NAMALWA (cell line): ENCODE measurements at places on chromosomes 4 and X.

- DNase-seq: no peak
Observed at GRCh38 chr4:1667273-1667672, 16.8 kb downstream of the FAM53A start.

GRCh38 chr4:181745933-181746625 lies 497.1 kb upstream of the TENM3 start:
- no peak for DNase-seq

- no peak for DNase-seq
Observed at GRCh38 chr4:96992443-96992842, 1150.8 kb downstream of the STPG2 start.

- DNase-seq: no peak
Observed at GRCh38 chr4:134375775-134376174, 174.2 kb upstream of the PABPC4L start.

GRCh38 chr4:86403575-86403974 lies 43.7 kb upstream of the MAPK10 start:
- no peak for DNase-seq

GRCh38 chrX:112470551-112470950 lies 209.2 kb downstream of the LHFPL1 start:
- no peak for DNase-seq

GRCh38 chr4:131419147-131419546 lies 1729.9 kb upstream of the PCDH10 start:
- DNase-seq: no peak

DNA sequence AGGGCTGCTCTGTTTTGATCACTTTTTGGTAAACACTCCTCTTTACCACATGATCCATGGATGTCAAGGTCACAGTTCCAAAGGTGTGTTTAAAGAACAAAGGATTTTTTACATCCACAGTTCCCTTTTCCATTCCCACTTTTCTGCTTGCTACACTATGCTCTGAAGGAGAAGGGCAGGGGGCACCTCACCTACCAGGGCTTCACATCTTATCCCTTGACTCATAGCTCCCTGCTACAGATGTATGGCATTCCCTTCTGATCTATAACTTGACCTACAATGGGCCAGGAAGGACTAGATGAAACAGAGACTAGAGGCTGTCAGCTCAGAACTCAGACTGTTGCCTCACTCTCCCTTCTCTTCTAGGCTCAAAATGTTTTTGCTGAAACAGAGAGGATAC lies 233.1 kb upstream of the RPS6KA3 start:
- no peak for DNase-seq

DNA sequence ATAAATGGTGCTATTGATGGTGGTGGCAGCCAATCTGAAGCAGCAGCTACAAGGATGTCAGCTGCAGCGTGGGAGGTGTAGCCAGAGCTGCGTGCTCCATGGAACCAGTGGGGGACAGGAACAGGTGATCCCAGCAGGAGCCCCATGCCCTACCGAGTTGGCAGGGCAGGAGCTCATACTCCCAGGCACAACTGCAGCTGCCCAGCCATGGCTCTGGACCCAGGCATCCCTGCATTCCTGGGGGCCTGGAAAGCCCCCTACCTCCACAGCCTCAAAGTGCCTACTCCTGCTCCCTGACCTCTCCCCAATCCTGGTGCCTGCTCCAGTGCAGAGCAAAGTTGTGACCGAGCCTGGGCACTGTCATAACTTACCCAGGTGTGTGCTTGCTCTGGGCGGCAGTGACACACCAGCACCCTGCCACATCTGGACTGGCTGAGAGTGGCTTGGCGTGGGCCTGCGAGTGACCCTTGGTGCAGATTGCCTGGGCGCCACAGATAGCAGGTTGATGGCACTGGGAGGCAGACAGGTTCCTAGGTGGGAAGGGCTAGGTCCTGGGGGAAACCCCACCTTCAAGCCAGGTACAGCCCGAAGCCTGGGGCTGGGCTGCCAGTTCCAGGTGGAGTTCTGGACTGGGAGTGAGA lies 101.1 kb downstream of the DCAF12L2 start:
- no peak for DNase-seq

DNA sequence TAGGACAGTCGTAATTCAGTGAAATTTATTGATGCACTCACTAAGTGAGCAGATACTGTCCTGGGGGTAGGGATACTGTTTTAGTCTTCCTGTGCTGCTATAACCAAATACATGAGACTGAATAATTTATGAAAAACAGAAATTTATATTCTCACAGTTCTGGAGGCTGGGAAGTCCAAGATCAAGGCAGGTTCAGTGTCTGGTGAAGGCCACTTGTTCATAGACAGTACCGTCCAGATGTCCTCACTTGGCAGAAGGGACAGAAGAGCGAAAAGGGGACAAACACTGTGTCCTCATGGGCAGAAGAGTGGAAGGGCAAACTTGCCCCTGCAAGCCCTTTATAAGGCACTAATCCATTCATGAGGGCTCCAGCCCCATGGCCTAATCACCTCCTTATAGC lies 45.6 kb downstream of the PGRMC2 start:
- DNase-seq: no peak

DNA sequence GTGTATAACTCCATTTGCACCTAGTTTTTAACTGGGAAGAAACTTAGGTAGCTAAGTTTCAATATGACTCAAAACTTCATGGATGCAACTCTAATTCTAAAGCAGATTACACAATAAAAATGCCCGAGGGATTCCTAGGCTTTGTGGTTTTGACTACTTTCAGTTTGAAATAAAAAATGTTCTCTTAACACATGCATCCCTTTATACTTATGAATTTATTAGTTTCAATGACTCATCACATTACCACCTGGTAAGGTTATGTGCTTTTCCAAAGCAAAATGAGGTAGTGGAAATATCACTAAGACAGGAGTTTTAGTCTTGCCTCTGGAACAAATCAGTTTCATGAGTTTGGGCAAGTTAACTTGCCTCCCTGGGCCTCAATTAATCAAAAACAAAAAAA lies 125.5 kb downstream of the OPHN1 start:
- DNase-seq: no peak

DNA sequence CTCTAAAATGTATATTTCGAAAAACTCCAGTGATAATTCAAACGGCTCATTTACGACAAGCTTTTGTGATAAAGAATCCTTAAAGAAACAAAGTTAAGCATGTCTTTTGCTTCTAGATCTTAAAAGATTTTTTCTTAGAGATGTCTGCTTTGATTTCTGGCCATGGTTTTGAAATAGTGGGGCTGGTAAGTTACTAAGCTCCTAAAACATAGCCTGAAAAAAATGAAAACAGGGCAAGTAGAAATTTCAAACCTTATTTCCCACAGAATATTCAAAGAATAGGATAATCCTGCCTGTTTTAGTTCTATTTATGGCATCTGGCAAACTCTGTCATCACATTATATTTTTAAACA lies 318.3 kb downstream of the ARHGAP24 start:
- DNase-seq: no peak

GRCh38 chrX:134803551-134804183 lies 145.4 kb upstream of the PLAC1 start:
- DNase-seq: peak; percentile 43

GRCh38 chrX:108426262-108426661 lies 12.0 kb downstream of the COL4A6 start:
- no peak for DNase-seq

DNA sequence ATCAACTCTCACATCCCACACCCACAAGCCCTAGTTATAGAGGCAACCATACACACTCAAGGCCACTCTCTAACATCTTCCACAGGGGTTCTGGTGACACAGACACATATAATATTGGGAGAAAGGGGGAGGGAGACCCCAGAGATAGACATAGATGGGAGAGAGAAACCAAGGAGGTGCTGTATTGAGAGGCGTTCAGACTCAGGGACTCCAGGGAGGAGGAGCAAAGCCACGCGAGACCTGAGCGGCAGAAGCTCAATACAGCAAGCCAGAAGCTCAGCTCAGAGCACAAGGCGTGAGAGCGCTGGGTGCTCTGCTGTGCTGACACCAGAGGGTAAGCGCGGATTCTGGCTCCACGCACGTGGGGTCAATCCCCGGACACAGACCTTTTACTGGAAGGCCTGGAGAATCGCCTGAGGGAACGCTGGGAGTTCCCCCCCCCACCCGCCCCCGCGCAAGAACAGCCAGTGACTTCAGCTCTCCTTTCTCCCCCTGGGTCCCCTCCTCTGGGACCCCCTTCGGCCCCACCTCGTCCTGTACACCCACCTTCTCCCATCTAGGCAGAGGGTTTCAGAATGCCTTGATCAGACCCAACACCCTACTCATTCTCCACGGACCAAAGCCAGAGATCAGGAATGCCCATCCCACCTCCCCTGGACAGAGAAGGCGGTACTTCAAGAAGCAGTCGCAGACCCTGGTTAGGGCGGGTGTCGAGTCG lies 8.7 kb downstream of the MSX1 start:
- DNase-seq: no peak

- no peak for DNase-seq
Observed at GRCh38 chr4:38302910-38303309, 342.7 kb downstream of the PTTG2 start.

- DNase-seq: no peak
Observed at GRCh38 chr4:139054791-139055505, 39.4 kb downstream of the NOCT start.

GRCh38 chrX:57647020-57647419 lies 33.0 kb downstream of the NLRP2B start:
- no peak for DNase-seq

GRCh38 chr4:86855572-86855971 lies 6.4 kb upstream of the SLC10A6 start:
- no peak for DNase-seq

GRCh38 chr4:138659037-138659811 lies 356.4 kb upstream of the NOCT start:
- DNase-seq: no peak

DNA sequence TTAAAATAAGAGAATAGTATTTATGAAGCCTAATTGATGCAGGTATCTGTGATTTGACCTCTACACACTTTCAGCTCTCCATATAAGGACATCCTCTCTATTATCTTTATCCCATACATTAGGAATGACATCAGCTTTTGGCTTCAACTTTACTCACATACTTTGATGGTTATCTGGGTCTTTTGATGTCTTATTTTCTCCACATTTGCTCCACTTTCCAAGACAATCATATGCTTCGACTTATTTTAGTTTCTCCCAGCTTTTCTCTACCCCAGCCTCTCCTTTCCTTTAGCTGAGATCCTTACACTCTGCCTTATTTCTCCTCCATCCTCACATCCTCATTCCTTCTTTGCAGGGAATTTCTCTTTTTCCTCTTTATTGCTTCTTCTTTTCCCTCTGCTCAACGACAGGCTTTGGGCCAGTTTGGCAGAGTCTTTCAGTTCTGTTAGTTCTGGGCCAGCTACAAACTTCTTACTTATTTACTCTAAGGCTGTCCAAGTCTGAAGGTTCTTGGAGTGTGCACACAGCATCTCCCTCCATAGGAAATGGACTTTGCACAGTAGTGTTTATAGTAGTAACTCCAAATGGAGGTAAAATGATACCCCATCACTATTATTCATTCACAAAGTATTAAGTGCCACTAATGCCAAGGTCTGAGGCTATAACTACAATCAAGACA lies 50.5 kb downstream of the SLC4A4 start:
- no peak for DNase-seq

DNA sequence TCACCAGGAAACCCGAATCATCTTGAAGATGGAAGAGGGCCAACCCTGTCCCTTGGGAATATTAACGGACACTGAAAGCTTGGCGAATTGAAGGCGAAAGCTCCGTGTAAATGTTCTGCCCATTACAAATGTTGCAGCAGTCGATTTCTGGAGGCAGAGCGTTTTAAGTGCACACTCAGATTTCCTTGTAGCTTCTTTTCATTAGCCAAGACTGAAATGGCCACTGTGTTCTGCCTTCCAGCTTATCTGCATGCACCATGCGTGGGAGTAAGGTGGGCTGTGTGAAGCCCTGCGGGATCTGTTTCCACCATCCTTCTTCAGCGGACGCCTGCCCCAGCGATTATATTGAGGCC lies 1.3 kb downstream of the SMIM20 start:
- peak; percentile 17 for DNase-seq

DNA sequence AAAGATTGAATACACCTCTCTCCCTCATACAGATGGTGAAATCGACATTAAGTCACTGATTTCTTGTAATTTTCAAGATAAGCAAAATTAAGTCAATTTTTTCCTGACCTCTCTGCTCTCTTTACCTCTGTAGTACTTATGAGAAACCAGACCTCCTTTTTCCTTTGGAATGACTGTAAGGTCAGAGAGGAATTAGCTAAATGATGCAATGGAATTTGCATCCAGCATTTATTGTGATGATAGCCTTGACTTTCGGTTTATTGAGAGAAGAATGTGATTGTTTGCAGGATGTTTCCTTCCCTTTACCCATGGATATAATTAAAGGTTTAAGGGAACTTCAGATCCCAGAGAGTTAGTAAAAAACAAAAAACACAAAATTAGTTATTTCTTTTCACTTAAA lies 22.4 kb downstream of the STK26 start:
- no peak for DNase-seq

DNA sequence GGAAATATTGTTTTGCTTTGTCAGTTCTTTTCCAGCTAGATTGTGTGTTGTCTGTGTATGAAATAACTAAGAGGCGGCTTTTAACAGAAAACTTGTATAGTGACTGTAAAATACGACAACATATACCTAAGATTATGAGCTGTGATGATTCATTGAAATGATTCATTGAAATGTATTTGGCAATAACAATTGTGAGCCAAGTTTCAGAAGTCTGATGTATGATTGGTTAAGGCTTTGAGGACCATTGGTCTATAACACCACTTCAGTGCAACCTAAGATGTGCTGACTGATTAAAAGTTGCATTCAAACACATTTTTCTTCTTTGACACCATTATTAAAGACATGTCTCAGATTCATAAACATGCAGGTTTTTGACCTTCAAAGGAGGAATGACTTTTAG lies 76.6 kb downstream of the PTPN13 start:
- DNase-seq: no peak

GRCh38 chr4:1910643-1911042 lies 39.5 kb downstream of the NSD2 start:
- DNase-seq: peak; percentile 52

GRCh38 chrX:138349351-138349750 lies 362.2 kb downstream of the FGF13 start:
- DNase-seq: no peak

DNA sequence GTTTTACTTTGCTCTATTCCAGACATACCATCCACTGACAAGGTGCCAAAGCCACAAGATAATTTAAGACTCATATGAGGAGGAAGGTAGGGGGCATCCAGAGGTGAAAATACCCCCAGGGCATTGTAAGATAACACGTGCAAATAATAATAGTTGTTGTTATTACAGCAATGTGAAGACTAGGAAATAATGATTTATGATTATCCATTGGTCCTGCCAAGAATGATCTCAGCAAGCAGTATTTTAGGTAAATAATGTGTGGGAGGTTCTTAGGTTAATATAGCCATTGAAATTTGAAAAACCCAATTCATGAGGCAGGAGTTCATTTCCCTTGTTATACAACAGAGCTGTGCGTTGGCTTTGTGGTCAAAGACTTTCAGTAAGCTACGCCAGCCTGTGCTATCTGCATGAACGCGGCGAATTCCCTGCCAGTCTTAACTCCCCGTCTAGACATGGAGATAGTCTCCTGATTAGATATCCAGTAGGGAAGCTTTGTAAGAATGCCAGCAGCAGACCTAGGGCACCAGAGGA lies 47.2 kb upstream of the MXRA5 start:
- DNase-seq: no peak
